Vagina (tissue), 2 donors: ENCODE measurements at places on chromosomes 16 and 17.

GRCh38 chr16:59567496-59567895 lies 833.4 kb upstream of the GOT2 start:
- no peak for DNase-seq

GRCh38 chr16:2102471-2102870 lies 33.2 kb downstream of the PKD1 start:
- no peak for DNase-seq

DNA sequence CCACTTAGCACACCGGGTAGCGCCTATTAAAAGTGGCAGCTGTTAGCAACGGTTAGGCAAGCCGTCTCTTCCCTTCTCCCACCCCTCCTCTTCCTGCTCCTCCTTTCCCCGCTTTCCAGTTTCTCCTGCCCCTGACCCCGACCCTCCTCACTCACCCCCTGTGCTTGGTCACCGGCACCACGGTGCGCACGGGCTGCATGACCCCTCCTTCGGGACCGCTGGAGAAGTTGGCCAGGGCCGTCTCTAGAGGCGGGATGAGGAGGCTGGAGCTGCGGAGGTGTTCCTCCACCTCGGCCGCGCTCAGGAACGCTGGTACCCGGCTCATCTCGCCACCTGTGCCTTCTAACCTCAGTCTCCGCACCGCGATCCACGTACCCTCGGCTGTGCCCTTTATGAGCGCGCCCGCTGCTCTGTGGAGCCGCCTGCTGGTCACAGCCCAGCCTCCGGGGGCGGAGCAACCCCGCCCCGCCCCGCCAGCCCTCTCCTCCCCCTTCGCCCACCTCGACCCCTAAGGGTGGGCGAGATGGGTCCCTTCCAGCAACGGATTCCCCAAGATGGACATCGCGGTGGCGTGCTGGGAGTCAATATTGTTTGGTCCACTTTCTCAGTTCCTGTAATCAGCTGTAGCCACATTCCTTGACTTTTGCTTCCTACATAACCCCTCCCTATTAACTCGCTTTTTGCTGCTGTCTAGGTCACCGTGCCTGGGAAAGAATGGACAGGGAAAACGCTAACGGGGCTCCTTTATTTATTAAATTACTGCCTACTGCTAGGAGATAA lies at the start of gene CRYM:
Gene CRYM (minus strand): TSS at position 364 of the 780 bp plus-strand sequence. CDS start 39 bp downstream, at position 325.
- no peak for DNase-seq

GRCh38 chr16:50884066-50884860 lies 142.4 kb downstream of the CYLD start:
- DNase-seq, result peak; percentile 29

GRCh38 chr17:80219013-80219762 lies 945 bp downstream of the SGSH start:
- no peak for DNase-seq
